ENCODE measurements at places on chromosomes 1 and 21.

GRCh38 chr1:172148213-172148612, 272.3 kb upstream of the C1orf105 start:
- peaks cover 22% of the 10 kb centered on the region for H3K4me1 ChIP-seq
- H3K27ac ChIP-seq = no peak overlapping the region
- no peak overlapping the region for H3K4me3 ChIP-seq
- H3K27me3 ChIP-seq = no peaks in the 10 kb centered on the region

- H3K4me3 ChIP-seq = no peak overlapping the region
- H3K4me1 ChIP-seq = no peaks in the 10 kb centered on the region
- DNase-seq = no peak
- no peaks in the 10 kb centered on the region for H3K36me3 ChIP-seq
- H3K27me3 ChIP-seq = no peaks in the 10 kb centered on the region
These were observed 86.8 kb downstream of the COL24A1 start for GRCh38 chr1:86069757-86070145.

GRCh38 chr1:236468625-236469024, 55.2 kb upstream of the LGALS8 start:
- no peak overlapping the region for H3K4me3 ChIP-seq
- no peak for DNase-seq

- H3K27me3 ChIP-seq = peaks cover 19% of the 10 kb centered on the region
- H3K27ac ChIP-seq = no peak overlapping the region
- H3K4me1 ChIP-seq = peaks cover 12% of the 10 kb centered on the region
- H3K4me3 ChIP-seq = no peak overlapping the region
- H3K36me3 ChIP-seq = no peaks in the 10 kb centered on the region
These were observed 12.6 kb upstream of the IER5 start for GRCh38 chr1:181075766-181076350.

- H3K36me3 ChIP-seq = no peaks in the 10 kb centered on the region
- no peaks in the 10 kb centered on the region for H3K4me1 ChIP-seq
- H3K27me3 ChIP-seq = no peaks in the 10 kb centered on the region
- H3K27ac ChIP-seq = no peak overlapping the region
- H3K4me3 ChIP-seq = no peak overlapping the region
These were observed 132.9 kb downstream of the ZC3H11B start for GRCh38 chr1:219480011-219480410.

DNA sequence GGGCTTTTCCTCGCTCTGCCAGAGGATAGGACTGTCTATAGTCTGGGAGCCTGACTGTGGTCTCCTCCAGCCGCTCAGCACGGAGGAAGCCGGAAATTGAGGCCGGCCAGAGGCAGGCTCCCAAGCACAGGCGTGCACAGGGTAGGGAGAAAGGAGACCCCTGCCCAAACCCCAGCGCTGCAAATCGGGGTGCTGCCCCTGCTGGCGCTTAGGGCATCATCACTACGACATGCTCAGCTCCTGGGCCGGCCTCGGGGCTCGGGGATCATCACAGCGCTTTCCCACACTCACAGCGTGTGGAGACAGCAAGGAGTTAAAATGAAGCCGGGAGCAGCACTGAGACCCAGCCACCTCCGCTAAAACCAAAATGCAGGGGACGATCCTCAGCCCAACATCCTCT, 62.8 kb upstream of the ARHGEF16 start:
- DNase-seq = no peak
- H3K4me1 ChIP-seq = peaks cover 3% of the 10 kb centered on the region
- no peak overlapping the region for H3K27ac ChIP-seq
- no peaks in the 10 kb centered on the region for H3K36me3 ChIP-seq
- H3K27me3 ChIP-seq = peaks cover 42% of the 10 kb centered on the region

DNA sequence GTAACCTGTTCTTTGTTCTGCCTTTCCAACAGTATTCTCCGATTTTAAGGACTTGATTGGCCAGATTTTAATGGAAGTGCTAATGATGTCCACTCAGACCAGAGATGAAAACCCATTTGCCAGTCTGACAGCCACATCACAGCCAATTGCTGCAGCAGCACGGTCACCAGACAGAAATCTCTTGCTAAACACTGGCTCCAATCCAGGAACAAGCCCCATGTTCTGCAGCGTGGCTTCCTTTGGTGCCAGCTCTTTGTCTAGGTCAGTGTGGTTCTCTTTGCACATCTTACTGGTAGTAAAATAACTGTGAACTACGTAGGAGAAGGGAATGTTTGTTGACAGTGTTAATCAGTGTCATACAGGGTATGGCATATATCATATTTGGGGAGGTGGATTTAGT, 72.7 kb downstream of the UBE4B start:
- H3K4me3 ChIP-seq = no peak overlapping the region
- DNase-seq = no peak
- H3K4me1 ChIP-seq = no peaks in the 10 kb centered on the region
- H3K36me3 ChIP-seq = peaks cover 79% of the 10 kb centered on the region

GRCh38 chr1:25461849-25462248, 31.2 kb downstream of the MACO1 start:
- H3K4me1 ChIP-seq = peaks cover 8% of the 10 kb centered on the region
- H3K36me3 ChIP-seq = peaks cover 72% of the 10 kb centered on the region
- H3K4me3 ChIP-seq = no peak overlapping the region
- no peaks in the 10 kb centered on the region for H3K27me3 ChIP-seq

DNA sequence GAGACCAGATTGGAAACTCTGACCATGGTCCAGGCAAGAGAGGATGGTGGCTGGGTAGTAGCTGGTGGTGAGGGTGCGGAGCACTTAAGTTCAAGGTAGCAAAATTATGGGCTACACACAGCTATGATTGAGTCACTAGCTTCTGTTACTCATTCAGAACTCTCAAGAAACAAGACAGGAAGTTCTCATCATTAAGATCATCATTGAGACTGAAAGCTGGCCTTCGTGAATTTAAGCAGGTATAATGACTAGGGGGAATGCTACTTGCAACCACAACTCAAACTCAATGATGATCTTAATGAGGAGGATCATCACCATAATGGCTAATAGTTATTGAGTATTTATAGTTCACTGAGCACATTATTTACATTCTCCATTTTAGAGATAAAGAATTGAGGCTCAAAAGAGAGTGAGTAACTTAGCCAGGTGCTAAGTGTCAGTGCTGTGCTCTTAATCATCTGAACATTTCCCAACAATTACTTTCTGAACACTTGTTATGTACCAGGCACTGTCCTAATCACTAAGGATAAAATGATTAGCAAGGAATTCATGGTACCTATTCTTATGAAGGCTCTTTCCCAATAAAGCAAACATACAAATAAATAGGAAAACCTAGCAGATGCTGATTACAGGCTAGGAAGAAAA, 286.3 kb upstream of the C1orf105 start:
- DNase-seq = no peak
- no peaks in the 10 kb centered on the region for H3K36me3 ChIP-seq
- peak overlapping the region; percentile 42 for H3K27ac ChIP-seq
- no peak overlapping the region for H3K4me3 ChIP-seq
- no peaks in the 10 kb centered on the region for H3K27me3 ChIP-seq

DNA sequence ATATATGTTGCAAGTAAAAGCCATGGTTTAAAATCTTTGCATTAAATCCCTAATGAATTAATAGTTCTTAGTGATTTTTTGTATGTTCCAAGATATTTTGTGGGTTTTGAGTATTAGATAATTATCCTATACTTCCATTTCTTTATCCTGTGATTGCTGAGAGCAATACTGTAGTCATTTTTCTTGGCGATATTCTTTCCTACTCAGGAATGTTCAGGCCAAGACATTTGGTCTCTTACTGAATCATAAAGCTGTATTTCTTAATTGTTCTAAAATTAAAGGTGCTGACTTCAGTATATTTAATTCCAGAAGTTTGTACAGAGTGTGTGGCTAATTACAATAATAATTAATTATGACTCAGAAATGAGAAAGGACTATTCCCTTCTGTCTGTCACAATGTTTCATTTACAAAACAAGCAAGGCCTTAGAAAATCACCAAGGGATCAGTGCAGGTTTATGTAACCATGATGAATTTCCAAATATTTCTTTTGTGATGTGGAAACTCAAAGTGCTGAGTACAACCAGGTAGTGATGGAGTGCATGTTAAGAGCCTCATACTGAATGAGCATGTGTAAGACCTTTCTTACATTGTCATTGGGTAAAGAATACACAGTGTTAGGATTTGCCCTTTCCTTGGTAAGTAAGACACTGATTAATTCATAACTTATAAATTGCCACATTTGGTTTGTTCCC, 161.2 kb downstream of the HMCN1 start:
- no peaks in the 10 kb centered on the region for H3K4me1 ChIP-seq
- no peak for DNase-seq
- no peak overlapping the region for H3K4me3 ChIP-seq
- H3K27ac ChIP-seq = no peak overlapping the region
- H3K27me3 ChIP-seq = peaks cover 7% of the 10 kb centered on the region

DNA sequence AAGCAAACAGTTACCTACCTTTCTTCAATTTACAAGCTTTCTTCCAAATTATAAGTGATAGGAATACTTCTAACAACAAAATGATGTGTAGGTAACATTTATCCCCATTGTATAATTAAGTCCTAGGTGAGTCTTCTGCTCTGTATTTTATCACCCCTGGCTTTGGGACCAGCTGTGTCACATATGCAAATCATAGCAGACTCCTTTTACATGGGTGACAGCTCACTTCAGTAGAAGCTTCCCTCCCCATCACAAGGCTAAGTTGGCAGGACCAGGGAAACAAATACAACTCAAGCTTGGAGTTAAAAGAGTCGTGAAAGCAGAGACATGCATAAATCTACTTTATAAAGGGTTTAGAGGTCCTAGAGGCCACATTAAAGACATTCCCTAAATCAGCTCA, 121.1 kb upstream of the RUNX1 start:
- H3K4me3 ChIP-seq = no peak overlapping the region
- peaks cover 35% of the 10 kb centered on the region for H3K4me1 ChIP-seq
- no peak for DNase-seq
- H3K36me3 ChIP-seq = no peaks in the 10 kb centered on the region
- H3K27me3 ChIP-seq = no peaks in the 10 kb centered on the region
